Stimulated activated CD8-positive, alpha-beta memory T cell treated with anti-CD3 and anti-CD28 coated beads, Interleukin-15, amount 100 ng/mL, for 48 hours (primary cell): ENCODE measurements at places on chromosomes 4 and X.
A peak's percentile ranks its signal among the peaks of the same experiment; 100 is the strongest.

- no peak for DNase-seq
Observed at GRCh38 chrX:1224954-1225353, 12.5 kb upstream of the CRLF2 start.

GRCh38 chrX:135484641-135485289 lies 35.7 kb upstream of the INTS6L start:
- DNase-seq = no peak

- no peak for DNase-seq
Observed at GRCh38 chrX:56788717-56789122, 59.7 kb downstream of the NBDY start.

GRCh38 chr4:57412259-57413054 lies 302.3 kb upstream of the IGFBP7 start:
- DNase-seq = no peak

GRCh38 chrX:10781847-10782530 lies 161.6 kb upstream of the MID1 start:
- no peak for DNase-seq

DNA sequence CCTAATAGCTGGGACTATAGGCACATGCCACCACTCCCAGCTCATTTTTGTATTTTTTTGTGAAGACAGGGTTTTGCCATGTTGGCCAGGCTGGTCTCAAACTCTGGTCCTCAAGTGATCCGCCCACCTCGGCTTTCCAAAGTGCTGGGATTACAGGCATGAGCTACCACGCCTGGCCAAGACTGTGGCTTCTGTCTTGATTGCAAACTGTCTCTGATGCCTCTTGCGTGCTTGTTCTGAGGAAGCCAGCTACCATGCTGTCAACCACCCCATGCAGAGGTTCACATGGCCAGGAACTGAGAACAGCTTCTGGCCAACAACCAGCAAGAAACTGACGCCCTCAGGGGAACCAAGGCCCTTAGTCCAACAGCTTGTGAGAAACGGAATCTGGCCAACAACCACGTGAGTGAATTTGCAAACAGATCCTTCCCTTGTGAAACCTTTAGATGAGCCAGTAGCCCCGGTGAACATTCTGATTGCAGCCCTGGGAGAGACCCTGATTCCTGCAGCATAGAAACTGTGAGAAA lies 71.2 kb downstream of the SUPT20HL2 start:
- no peak for DNase-seq

- DNase-seq = no peak
Observed at GRCh38 chr4:107619731-107620130, 100.3 kb downstream of the PAPSS1 start.

GRCh38 chr4:159052315-159052714 lies 50.6 kb upstream of the RAPGEF2 start:
- no peak for DNase-seq

DNA sequence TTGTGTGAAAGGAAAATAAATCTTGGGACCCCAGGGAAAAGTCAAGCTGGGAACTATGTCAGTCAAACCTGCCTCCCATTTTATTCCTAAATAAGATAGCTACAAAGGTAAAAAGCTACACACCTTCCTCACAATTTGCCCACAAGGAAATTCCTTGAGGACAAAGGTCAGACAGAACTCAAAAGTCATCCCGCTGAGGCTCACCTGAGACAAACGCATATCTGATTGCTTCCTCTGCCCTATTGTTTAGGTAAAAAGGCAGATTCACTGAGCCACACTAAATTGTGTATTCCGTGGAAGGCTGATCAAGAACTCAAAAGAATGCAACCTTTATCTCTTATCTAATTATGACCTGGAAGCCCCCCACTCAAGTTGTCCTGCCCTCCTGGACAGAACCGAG lies 58.7 kb upstream of the MAML3 start:
- DNase-seq = no peak

DNA sequence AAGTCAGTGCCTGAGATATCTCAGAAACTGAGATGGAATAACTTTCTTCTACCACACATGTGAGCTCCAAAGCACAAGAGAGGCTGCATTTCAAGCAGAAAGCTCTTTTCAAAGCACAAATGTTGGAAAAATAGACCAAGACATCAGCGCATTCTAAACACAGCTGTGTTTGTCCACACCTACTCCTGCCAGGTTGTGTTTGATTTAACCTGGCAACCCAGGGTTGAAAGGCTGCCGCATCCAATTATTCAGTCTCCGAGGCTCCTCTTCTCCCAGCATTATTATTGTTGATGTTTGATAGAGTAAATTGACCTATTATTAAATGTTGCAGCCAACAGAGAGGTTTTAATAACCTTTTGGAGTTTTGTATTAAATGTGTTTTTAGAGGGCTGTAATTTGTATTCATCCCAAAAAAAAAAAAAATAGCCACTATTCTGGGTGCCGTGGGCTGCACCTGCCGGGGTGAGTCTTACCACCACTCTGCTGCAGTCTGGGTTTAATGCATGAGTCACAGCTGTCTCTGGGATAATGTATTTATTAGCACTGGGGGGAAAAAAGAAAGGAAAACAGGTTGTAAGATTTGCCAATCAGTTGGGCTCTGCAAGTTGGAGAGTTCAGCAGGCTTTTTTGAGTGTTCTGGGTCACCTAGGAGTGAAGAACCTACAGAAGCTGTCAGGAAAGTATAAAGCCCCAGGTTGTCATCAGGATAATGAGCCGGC lies 105.2 kb upstream of the NOCT start:
- DNase-seq = no peak

- no peak for DNase-seq
Observed at GRCh38 chrX:154779261-154779660, 16.6 kb downstream of the DKC1 start.

DNA sequence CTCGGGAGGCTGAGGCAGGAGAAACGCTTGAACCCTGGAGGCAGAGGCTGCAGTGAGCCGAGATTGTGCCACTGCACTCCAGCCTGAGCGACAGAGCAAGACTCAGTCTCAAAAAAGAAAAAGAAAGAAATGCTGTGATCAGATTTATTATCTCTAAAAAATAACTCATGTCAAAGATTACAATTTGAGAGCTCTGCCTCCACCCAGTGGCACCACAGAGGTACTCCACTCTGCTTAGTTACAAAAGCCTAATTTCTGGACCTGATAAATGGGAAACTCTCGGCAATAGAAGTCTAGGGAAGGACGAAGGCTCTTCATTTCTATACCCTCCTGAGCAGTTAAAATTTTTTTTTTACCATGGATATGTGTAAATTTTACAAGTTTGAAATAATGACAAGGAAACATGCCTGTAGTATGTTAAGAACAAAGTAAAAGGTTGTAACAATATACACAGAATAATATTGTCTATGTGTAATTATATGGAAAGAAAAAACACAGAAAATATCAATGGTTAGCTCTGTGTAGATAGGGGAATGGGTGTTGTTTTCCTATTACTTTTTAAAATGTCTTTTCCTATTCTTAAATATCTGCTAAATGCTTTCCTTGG lies 149.8 kb downstream of the STIM2 start:
- no peak for DNase-seq

- DNase-seq = no peak
Observed at GRCh38 chr4:159227378-159227777, 124.5 kb downstream of the RAPGEF2 start.

- DNase-seq = no peak
Observed at GRCh38 chrX:40013266-40014195, 84.2 kb downstream of the BCOR start.

DNA sequence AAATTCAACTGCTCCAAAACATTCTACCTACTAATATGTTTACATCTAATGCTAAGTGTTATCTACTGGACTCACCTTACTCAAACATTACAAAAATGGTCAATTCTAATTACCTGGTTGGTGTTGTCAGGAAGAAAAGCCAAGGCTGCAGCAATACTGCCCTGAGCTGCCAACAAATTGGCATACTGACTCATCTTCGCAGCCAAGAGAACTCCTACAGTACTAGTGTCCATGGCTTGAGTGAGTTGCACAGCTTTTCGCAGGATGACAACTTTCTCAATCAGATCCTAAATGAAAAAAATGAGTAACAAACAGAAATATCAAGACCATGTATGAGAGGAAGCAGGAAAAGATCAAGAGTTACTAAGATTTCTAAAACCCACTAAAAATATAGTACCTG lies 39.6 kb downstream of the SEC31A start:
- DNase-seq = no peak

DNA sequence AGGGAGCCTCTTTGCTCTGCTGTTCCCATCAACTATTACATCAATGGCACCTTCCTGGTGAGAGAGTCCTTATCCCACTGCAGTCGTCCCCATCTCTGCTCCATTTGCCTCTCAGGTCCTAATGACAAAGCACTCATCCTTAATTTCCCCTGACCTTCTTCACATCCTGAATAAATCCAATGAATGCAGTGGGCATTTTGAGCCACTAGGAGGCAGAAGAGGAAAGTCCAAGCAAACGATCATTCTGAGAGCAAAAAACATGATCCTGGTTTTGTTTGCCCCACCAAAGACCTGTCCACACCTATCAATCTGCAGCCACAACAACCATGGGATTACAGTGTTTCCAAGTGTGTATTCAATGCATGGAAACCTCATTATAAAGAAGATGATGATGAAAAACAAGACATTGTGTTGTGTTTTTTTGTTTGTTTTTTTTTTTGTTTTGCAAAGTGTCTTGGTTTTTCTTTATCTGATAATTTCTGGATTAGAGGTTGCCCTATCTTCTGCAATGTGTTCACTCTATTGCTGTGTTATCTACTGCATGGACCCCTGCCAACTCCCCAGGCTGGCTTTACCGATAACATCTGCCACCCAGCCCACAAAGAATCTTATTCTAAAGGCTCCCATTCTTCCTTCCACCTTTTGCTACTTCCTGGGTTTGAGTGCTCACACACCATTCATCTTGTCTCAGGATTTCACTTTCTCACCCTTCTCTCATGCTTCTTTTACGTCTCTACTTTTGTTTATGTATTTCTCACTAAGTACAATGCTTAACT lies 207.2 kb downstream of the NLGN4X start:
- no peak for DNase-seq

GRCh38 chr4:57492251-57492878 lies 382.2 kb upstream of the IGFBP7 start:
- DNase-seq = no peak

DNA sequence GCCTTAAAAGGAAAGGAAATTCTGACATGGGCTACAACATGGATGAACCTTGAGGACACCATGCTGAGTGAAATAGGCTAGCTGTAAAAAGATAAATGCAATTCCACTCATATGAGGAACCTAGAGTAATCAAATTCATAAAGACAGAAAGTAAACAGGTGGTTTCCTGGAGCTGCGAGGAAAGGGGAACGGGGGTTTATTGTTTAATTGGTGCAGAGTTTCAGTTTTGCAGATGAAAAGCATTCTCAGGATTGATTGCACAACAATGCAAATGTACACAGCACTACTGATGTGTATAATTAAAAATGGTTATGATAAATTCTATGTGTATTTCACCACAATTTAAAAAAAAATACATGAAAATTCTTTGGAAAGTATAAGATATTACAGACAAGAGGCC lies 24.0 kb downstream of the PLRG1 start:
- no peak for DNase-seq

GRCh38 chrX:38929966-38930421 lies 128.7 kb downstream of the MID1IP1 start:
- no peak for DNase-seq

GRCh38 chrX:63281465-63281864 lies 69.7 kb downstream of the SPIN4 start:
- no peak for DNase-seq

DNA sequence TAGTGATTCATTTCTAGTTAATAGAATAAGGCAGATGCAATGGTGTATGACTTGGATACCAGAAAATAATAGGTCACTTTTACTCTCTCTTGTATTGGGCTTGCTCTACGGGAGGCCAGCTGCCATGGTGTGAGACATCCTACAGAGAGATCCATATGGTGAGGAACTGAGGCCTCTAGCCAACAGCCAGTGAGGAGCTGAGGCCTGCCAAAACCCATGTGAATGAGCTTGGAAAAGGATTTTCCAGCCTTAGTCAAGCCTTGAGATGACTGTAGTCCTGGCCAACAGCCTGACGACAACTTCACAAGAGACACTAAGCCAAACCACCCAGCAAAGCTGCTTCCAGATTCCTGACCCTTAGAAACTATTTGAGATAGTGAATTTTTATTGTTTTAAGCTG lies 1300.2 kb downstream of the RAPGEF2 start:
- no peak for DNase-seq

DNA sequence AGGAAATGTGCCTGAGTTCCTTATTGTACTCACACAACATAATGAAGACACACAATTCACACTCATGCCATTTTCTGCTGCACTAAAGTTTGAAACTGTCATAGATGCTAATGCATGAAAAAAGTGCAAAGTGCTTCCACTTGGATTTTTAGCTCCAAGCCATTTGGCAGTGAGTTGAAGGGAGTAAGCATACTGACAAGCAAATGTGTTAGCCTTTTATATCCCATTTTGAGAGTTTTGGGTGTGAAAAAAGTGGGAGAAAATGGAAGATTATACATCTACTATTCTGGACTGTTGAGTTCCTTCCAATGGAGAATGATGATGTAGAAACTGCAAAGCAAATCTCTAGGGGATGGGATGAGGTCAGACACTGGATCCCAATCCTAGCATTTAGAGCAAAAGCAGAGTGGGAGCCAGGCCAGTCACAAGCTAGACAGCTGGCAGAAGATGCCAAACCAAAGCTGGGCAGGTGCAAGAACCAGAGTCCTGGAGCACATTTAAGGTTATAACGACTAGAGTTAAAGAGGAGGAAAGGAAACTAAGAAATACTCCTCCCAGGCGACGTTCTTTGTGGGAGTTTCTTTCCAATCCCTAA lies 216.8 kb downstream of the FBXO8 start:
- DNase-seq = no peak

GRCh38 chr4:153514001-153514526 lies 47.9 kb downstream of the TMEM131L start:
- no peak for DNase-seq

DNA sequence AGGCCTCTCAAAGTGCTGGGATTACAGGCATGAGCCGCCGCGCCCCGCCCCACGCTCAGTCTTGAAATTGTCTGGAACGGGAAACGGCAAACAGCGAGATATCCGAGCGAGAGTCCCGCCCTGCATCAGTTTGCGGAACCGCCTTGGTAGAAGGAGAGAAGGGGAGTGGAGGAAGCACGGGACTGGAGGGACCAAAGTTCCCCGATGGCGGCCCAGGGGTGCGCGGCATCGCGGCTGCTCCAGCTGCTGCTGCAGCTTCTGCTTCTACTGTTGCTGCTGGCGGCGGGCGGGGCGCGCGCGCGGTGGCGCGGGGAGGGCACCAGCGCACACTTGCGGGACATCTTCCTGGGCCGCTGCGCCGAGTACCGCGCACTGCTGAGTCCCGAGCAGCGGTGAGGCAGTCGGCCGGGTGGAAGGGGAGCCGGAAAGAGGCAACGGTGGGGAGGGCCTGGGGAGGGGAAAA lies at the start of gene BST1:
BST1 (plus strand) TSS at position 125 of the 463 bp plus-strand sequence; CDS start at position 205, 80 bp downstream.
- peak; percentile 16 for DNase-seq

GRCh38 chr4:1655676-1656075 lies 28.4 kb downstream of the FAM53A start:
- DNase-seq = no peak

- no peak for DNase-seq
Observed at GRCh38 chr4:24799544-24800324, 4.4 kb downstream of the SOD3 start.

DNA sequence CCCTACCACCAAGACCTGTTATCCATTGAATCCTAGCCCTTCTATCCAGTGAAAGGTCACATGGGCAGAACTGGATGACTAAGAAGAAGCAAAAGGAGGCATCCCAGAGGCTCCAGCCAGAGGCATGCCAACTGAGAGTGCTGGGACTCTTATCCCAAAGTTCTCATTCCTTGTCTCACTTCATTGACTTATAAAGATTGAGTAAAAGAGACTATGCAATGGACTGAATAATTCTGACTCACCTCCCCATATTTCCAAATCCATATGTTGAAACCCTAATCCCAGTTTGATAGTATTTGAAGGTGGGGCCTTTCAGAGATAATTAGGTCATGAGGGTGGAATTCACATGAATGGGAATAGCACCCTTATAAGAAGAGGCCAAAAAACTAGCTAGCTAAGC lies 131.4 kb downstream of the COL25A1 start:
- no peak for DNase-seq
